SK-N-SH (cell line): ENCODE measurements at places on chromosomes 16 and 17.

DNA sequence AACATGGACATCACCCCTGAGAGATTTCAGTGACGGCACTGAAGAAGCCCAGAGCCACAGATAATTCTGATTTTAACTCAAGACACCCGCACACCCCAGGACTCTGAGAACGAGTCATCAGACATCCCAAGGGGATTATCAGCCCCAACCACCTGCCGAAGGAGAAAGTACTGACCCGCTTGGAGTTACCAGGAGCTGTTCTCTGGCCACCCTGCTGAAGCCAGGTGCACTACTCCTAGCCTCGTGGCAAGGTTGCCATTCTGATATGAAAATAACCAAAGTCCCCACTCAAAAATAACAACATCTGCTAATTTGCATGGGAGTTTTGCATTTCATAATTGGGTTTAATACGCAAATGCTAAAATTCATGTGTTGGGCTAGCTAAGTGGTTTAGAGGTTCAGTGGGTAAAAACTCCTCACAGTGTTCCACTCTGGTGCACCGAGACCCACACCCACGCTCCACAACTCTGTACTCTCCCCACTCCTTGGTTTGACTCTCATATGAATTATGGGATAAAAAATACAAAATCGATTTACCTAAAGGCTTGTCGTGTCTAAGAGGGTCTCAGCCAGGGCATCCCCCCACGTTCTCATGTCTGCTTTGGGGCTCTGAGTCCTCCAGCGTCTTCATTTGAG is 143.0 kb upstream of the NOL11 start:
- no peak for DNase-seq

GRCh38 chr16:68793401-68793857 is 49.9 kb upstream of the TANGO6 start:
- no peak for DNase-seq

GRCh38 chr16:84461413-84462295 is 42.8 kb downstream of the MEAK7 start:
- DNase-seq = no peak

GRCh38 chr16:71893888-71894228 is 1.5 kb upstream of the IST1 start:
- no peak for DNase-seq

- DNase-seq = no peak
Measured at GRCh38 chr17:2064147-2064489, 9.2 kb downstream of the HIC1 start.

DNA sequence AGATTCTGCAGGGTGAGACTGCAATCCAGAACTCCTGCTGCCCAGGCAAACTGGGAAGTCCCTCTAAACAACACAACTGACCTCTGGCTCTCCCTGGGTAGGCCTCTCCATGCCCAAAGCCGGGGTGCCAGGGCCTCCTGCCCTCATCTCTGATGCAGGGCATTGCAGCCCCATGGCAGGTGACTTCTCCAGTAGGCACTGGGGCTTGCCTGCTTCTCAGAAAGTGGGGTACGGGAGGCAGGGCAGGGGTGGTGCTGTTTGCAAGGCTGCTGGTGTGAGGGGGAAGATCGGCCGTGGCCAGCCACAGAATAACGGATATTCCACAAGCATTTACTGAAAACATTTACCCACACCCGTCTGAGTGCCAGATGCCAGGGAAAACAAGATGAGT is 4.1 kb upstream of the GPRC5C start:
- DNase-seq = no peak

DNA sequence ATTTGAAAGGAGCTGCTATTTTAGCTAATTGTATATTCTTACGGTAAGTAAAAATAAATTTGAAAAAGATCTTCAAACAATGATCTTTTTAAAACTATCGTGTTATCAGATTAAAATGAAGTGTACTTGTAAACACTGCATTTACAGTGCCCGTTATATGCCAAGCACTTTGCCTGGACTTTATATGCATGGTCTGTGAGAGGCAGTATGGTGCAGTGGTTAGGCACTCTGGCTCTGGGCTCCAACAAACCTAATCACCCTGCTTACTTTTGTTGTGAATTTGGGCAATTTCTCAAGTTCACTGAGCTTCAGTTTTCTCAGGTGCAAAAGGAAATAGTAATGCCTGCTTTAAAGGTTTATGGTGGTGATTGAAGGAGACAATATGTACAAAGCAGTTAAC is 1.4 kb downstream of the PMP22 start:
- DNase-seq = no peak

GRCh38 chr17:19533718-19534561 is at the start of gene SLC47A1:
SLC47A1 (plus strand) TSS chr17:19533854; CDS start chr17:19533940, 86 bp downstream.
- peak; percentile 88 for DNase-seq

DNA sequence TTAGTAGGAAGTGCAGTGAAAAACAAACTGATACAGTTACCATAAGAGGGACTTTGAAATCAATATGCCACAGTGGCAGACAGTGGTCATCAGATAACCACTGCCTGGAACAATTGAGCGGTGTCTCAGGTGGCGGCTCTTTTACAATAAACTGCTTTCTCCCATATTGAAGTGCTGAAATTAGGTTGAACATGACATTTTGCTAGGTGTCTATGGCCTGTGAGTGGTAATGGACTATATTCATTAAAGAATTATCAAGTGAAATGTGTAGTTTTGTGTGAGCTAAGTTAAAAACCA is 214.7 kb downstream of the RPTOR start:
- no peak for DNase-seq

DNA sequence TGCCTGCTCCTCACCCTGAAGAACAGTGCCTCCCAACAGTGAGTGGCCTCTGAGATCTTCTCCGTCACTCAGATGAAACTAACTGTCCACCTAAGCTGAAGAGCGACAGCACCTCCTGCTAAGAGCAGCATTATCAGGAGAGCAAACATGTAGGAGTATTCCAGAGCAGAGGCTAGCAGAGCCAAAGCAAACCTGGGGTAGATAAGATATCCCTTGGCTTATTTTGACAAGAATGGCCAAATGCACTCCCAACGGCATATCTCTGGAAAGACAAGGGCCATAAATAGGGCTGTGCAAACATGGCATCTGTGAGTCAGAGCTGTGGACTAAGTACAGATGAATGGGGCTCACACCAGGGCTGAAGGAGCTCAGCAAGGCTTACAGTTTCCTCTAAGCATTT is 96.3 kb downstream of the NDEL1 start:
- DNase-seq = no peak

- peak; percentile 50 for DNase-seq
Measured at GRCh38 chr17:29747660-29748059, 124.9 kb upstream of the CORO6 start.

DNA sequence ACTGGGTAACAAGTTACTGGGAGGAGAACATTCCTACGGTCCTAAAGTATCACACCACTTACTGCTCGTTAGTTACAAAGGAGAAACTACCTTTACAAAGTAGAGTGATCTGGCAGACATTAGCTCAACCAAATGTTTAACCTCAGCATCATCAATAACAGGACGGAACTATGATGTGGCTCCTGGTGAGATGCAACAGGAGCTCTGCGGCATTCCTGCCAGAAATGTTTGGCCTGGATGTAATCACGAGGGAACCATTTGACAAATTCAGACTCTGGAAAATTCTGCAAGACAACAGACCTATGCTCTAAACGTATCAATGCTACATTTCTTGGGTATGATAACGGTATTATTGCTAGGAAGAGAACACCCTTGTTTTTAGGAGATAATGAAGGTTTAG is 80.4 kb downstream of the MRM3 start:
- DNase-seq = no peak

- DNase-seq = no peak
Measured at GRCh38 chr16:17346621-17347569, 123.9 kb downstream of the XYLT1 start.

DNA sequence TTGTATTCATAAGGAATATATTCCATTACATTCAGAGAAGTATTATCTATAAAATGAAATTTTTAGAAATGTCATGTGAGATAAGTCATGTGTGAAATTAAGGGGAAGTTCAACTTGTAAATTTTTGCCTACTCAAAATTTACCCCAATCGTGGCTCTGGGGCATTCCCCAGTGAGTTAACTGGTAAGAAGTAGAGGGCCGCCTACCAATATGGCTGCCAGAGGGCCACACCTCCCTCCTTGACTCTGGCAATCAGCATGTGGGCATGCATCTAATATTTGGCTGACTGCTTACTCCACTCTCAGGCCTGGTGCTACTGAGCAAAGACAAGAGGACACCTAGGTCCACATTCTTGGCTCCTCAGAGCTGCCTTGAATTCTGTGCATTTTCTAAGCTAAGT is 39.7 kb upstream of the CNTNAP4 start:
- no peak for DNase-seq

GRCh38 chr16:1518626-1519135 is 14.8 kb upstream of the TMEM204 start:
- no peak for DNase-seq

DNA sequence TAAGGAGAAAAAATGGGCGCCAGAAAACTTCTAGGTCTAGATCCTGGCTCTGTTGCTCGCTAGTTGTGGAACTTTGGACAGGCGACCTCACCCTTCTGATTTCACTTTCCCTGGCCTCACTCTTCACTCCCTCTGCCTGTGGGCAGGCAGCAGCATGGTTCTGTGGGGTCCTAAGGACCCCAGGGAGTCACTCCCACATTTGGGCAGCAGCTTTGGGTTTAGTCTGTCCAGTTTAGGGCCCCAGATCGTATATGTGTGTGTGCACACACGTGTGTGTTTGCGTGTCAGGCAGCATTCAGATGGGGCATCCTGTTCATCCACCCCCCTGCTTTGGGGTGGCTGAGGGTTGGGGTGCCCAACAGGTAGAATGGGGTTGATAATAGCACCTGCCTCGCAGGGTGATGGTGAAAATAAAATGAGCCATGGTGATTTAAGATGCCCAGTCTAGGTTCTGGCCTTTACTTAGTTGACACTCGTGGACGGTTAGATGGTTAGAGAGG is 102.2 kb downstream of the RAB11FIP4 start:
- no peak for DNase-seq

DNA sequence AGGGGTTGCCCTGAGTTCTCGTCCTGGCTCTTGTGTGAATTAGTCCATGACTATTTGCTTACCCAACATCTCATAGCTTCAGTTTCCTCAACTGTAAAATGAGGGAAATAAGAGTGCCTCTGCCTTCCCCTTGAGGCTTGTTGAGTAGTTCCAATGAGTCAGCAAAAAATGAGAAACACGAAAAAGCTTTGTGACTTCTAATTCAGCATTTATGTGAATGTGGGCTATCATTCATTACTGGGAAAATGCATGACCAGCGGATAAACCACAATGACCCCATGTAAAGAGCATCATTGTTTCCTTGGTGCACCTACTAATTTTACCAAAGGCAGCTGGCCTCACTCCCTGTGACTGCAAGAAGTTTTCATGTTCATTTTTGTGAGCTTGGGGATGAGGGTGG is 374.6 kb upstream of the HSBP1 start:
- DNase-seq = no peak

- peak; percentile 81 for DNase-seq
Measured at GRCh38 chr17:31533546-31534155, 142.2 kb downstream of the RAB11FIP4 start.

DNA sequence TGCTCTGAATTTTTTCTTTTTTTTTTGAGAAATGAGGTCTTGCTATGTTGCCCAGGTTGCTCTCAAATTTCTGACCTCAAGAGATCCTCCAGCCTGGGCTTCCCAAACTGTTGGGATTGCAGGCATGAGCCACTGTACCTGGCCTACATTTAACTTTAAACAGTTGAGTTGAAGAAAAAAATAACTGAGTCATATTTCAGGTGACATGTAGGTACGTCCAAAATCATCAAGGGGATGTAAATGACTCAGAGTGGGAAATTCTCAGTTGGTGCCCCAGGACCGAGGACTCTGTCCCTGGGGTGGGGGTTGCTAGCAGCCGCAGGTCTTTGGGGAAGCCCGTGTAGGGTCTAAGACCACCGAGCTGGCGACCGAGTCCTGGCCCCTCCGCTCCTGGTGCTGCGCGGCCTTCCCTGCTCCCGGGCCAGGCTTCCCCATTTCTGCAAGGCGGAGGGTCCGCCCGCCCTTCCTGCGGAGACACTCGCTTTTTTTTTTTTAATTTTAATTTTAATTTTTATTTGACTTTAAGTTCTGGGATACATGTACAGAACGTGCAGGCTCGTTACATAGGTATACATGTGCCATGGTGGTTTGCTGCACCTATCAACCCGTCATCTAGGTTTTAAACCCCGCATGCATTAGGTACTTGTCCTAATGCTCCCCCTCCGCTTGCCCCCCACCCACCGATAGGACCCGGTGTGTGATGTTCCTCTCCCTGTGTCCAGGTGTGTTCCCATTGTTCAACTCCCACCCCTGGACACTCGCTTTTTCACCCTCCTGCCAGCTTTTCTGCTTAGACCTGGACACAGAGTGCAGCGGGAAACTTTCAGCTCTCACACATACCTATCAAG is 12.7 kb upstream of the N4BP1 start:
- no peak for DNase-seq

DNA sequence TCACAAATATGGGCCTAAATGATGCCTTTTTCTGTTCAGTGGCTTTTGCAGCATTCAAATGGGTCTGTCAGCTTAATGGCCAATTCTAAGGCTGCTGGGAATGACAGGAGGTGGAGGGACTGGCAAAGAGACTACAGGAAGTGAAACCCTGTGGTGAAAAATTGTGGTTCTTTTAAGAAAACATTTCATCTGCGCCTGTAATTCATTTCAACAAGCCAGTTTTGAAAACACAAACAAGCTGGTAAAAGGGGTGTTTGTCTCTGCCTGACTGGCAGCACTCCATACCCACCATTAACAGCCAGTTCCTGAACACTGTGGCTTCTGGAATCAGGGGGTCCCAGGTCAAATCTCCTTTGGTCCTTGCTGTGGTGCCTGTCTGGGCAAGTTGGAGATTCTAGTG is 3.6 kb upstream of the KDM8 start:
- DNase-seq = no peak

GRCh38 chr17:78709119-78709681 is 72.9 kb downstream of the CYTH1 start:
- DNase-seq = no peak

GRCh38 chr17:8386841-8387240 is 3.8 kb upstream of the RPL26 start:
- DNase-seq = no peak

DNA sequence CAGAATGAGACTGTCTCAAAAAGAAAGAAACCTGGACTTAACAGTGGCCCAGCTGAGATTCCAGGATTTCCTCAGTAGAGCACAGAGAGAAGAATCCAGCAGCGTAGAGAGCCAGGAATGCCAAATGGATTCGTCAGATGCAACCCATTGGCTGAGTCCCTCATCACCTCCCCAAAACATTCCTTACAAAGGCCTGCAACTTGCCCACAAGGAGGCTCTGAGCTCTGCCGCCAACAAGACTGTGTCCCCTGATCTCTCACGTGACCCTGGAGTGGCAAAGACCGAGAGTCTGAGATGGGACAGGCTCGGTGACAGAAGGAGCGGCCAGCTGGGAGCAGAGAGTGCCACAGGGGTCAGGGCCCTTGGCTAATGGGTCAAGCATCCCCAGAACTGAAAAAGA is 6.9 kb upstream of the CHMP6 start:
- DNase-seq = no peak

- DNase-seq = no peak
Measured at GRCh38 chr16:58426966-58427365, 34.7 kb downstream of the GINS3 start.

DNA sequence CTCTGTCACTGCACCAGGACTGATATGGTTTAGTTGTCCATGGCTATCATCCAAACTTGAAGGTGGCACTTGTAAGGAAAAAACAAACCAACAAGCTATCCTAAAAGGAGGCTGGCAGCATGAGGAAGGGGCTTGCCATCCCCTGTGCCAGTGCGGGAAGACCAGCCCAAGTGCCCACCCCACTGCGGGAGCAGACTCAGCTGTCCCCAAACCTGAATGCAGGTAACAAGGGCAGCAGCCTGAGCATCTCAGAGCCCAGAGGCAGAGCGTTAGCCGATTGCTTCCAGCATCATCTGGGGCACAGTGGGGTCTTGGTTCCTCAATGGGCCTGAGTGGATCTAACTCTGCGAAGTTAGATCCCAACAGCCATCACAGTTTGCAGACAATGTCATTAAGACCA is 29.2 kb upstream of the C16orf78 start:
- DNase-seq = no peak
